ENCODE measurements at places on chromosomes 3 and 15.

DNA sequence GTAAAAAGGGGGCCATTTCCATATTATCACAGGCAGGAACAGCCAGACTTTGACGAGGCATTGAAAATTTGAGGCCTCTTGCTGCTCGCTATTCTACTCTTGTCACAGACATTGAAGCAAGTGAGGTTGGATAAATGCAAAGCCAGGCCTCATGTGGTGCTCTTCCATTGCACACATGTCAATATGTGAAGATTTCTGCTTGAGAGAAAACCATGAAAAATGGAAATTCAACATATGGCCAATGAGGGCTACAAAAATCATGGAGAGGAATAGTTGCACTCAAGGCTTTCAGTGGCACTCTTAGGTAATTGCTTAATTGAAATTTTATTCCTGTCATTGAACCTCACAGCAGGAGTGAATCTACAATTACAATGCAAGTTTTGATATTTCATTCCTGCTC lies 185.6 kb upstream of the MBNL1 start:
- no peak for DNase-seq

GRCh38 chr3:143693506-143693905 lies 154.8 kb downstream of the SLC9A9 start:
- DNase-seq: no peak

GRCh38 chr3:6287088-6287875 lies 573.6 kb upstream of the GRM7 start:
- DNase-seq: no peak

DNA sequence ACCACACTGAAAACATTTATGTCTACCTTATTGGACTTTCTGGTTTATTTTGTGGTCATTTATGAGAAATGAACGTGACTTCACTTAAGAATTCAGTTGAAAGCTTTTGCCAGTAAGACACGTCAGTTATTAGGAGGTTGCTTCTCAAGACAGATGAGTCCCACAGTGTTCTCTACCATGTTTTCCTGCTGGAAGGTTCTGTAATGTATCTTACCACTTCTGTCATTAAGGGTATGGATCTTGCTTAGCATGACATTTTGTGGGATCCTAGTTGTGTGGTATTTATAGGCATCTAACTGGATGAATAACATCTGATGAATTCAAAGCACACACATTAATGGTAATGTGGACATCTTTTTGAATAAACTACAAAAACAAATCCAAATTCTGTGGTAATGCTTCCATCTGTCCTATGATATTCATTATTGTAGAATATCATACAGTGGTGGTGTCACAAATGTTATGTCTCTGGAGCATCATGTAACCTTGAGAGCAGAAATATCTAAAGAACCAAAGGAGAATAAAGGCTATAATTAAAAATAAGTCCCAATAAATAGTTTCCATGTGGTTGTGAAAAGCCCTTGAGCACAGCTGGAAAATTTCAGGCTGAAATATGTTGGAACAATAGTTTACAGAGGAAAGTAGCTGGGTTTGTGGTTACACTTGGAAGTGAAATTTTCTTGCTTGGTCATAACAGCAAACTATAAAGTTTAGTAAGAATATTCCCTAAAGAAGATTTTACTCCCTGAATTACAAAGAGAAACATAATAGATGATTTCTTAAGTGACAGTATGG lies 61.5 kb downstream of the C3orf38 start:
- no peak for DNase-seq

- no peak for DNase-seq
These were observed 90.8 kb downstream of the DPH6 start for GRCh38 chr15:35455201-35455600.

GRCh38 chr3:102036017-102036416 lies 186.7 kb downstream of the NFKBIZ start:
- DNase-seq: no peak

DNA sequence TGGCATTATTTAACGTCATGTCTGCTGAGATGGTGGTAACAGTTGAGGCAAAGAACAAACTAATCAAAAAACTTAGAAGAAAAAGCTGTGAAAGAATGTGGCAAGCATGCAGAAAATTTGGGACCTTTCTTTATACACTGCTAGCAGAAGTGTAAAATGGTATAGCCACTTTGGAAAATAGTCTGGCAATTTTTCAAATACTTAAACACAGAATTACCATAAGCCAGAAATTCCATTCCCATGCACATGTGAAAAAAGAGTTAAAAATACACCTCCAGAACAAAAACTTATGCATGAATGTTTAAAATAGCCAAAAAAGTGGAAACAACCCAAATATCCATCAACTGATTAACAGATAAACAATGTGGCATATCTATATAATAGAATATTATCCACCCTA lies 613.3 kb downstream of the TBL1XR1 start:
- DNase-seq: no peak

- peak; percentile 27 for DNase-seq
These were observed 125.5 kb downstream of the NSMCE3 start for GRCh38 chr15:29143909-29144635.

DNA sequence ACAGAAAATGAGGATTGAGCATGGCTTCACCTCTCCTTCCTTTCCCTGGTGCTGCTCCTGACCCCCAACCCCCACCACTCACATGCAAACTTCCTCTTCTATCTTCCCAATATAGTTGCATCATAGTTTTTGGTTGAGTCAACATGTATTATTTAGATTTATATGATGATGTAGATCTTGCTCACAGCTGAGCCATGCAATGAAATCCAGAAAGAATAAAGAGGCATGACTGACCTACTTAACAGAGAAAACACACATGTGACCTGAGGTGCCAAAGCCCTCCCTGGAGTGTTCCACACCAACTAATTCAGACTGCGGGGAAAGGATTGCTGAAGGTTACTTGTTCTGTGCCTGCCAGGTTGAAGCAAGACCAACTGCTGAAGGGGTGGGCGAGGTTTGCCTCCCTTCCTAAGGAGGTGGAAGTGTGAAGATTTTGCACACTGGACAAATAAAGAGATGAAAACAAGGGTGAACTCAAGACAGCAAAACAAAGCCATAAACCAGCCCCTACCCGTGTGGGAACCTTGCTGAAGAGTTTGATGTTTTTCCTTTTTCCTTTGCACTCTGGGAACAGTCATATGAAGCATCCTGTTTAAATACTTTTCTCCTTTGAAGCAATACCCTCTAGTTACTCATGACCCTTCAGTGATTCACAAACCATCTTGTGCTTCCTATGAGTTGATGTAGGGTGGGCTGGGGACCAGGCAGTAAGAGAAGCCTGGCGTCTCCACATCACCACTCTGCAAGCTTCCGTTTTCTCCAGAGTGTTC lies 155.2 kb upstream of the UBE2E1 start:
- no peak for DNase-seq

DNA sequence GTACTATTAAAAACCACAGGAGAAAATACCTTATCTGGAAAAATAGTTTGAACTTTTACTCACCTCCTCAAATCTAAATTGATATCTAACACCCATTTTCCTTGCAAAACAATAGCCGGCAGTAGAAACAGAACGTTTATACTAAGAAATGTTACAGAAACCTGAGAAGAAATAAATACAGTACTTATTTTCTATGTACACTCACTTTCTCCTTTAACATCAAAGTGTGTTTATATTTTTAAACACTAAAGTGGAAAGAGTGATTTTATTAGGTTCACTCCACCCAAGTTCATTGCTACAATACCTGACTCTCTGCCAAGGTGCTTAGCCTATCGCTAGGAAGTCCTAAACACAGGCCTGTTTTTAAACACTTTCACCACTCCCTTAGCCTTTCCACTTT lies 87.8 kb upstream of the TJP1 start:
- no peak for DNase-seq

- DNase-seq: no peak
These were observed 17.1 kb upstream of the DCBLD2 start for GRCh38 chr3:98918586-98918985.

DNA sequence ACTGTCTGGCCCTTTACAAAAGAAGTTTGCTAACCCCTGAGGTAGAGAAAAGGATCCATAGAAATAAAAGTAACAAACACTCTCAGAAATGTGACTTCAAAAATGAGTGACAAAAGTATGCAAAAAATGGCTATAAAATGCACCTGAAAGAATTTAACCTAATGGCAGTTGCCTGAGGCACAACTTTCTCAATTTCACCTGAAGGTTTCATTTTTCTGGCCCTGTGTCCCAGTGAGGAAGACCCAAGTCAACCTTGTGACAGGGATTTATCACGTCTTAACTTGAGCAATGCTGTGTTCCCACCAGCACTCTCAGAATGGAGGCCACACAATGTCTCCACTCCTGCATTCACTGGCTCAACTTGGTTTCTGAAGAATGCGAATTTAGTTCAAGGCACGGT lies 83.0 kb downstream of the FHIT start:
- no peak for DNase-seq

DNA sequence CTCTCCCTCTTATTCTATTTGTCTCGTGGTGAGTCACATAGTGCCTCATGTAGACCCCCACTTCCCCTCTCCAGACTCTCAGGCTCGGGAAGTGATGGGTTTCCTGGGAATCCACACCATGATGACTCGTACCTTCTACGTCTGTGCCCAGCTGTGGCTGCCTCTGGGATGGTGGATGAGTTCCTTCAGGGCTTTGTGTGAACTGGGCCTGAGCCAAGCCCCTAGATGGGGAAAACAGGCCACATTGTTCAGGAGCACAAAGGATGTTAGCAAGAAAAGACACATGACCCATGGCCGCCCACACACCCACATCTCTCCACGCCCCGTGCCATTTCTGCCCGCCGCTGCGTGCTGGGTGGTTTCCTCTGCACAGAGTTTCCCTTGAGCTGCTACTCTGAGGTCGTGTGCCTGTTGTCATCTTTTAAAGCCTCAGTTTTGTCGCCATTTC lies 10.5 kb downstream of the ISG20 start:
- DNase-seq: peak; percentile 50

DNA sequence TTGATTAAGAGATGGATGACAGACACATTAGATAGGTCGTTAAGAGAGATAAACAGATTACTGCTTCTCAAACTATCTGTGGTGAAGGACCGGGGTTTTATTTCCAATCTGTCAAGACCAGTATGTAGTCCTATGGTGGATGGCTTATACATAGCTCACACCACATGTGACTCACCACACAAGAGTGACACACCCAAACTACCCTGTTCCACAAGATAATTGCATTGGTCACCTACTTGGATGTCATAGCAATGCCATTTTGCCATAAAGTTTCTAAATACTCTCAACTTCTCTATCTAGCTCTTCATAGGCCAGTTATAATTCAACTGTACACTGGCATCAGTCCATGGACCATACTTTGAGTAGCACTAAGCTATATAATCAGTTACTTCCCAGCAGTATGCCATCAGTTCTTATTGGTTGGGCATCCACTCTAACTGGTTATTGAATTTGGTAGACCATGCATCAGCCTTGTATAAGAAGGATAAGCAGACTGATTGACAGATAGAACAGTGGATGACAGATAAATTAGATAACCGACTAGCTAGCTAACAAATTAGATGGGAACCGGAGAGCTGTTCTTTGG lies 11.6 kb downstream of the WWTR1 start:
- no peak for DNase-seq

GRCh38 chr3:86930181-86930580 lies 60.8 kb downstream of the VGLL3 start:
- DNase-seq: no peak

- no peak for DNase-seq
These were observed 651.8 kb upstream of the SGO1 start for GRCh38 chr3:20837676-20838302.

GRCh38 chr3:171797873-171798272 lies 12.4 kb downstream of the PLD1 start:
- no peak for DNase-seq

GRCh38 chr3:26967501-26967900 lies 344.9 kb downstream of the LRRC3B start:
- DNase-seq: no peak

DNA sequence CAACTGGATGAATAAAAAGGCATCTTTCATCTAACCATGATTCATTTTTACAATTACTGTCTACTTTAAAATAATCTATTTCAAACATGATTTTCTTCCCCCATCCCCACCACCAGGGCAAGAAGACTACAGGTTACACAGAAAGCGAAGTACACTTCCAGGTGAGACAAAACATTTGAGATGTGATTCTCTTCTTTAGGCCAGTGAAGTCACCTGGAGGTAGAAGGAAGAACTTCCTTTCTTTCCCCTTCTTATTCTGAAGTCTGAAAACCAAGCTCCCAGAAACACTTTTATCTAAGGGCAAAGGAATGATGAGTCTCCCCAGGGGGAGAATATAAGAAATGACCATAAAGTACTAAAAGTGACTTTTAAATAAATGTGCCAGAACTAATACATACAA lies 36.7 kb downstream of the SHQ1 start:
- DNase-seq: no peak

GRCh38 chr3:99708207-99708745 lies 69.9 kb downstream of the COL8A1 start:
- DNase-seq: no peak

GRCh38 chr3:121493431-121493830 lies 52.4 kb downstream of the POLQ start:
- no peak for DNase-seq

GRCh38 chr3:163384383-163384782 lies 1693.9 kb downstream of the SI start:
- no peak for DNase-seq

- peak; percentile 7 for DNase-seq
These were observed 59.3 kb upstream of the CHMP2B start for GRCh38 chr3:87167628-87168456.

- DNase-seq: no peak
These were observed 65.6 kb upstream of the IQSEC1 start for GRCh38 chr3:13138833-13139145.

DNA sequence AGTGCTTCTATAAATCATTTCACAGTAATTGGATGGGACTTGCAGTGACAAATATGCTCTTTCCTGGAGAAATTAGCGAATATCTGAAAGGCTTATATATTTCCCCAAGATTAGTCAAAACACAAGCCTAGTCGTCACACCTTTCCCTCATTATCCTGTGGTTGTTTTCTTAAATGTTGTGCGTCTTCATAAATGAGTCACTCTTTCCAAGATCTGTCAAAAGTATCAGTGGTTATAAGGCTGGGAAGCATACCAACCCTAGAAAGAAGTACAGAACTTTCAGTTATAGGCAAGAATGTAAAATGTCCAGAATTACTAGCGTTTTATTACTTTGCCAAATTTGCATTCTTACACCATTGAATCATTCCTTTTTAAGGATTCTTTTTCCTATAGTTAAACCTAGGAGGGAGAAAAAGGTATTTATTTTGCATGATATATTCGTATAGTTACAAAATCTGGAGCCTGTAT lies 33.6 kb downstream of the TMEM212 start:
- no peak for DNase-seq

GRCh38 chr3:196122021-196122687 lies 40.3 kb upstream of the TFRC start:
- DNase-seq: no peak

- DNase-seq: no peak
These were observed 145.6 kb downstream of the LSAMP start for GRCh38 chr3:116299646-116300081.

- DNase-seq: no peak
These were observed 66.6 kb downstream of the CLDN11 start for GRCh38 chr3:170485294-170485693.
